NCI-H524 treated with DMSO at 0.1 percent for 48 hours (cell line): ENCODE measurements at places on chromosomes 13 and 19.

GRCh38 chr19:39236527-39236926, 8.3 kb downstream of the IFNL3 start:
- DNase-seq = no peak

GRCh38 chr13:71219698-71220415, 647.1 kb downstream of the DACH1 start:
- DNase-seq = no peak

- no peak for DNase-seq
Observed at GRCh38 chr13:27228131-27228530, 23.2 kb upstream of the RPL21 start.

- no peak for DNase-seq
Observed at GRCh38 chr13:69213396-69213795, 894.2 kb upstream of the ATXN8OS start.

- no peak for DNase-seq
Observed at GRCh38 chr13:32254916-32255723, 60.0 kb downstream of the ZAR1L start.
